ENCODE measurements at places on chromosomes 1 and 21.
A peak's percentile ranks its signal among the peaks of the same experiment; 100 is the strongest.

DNA sequence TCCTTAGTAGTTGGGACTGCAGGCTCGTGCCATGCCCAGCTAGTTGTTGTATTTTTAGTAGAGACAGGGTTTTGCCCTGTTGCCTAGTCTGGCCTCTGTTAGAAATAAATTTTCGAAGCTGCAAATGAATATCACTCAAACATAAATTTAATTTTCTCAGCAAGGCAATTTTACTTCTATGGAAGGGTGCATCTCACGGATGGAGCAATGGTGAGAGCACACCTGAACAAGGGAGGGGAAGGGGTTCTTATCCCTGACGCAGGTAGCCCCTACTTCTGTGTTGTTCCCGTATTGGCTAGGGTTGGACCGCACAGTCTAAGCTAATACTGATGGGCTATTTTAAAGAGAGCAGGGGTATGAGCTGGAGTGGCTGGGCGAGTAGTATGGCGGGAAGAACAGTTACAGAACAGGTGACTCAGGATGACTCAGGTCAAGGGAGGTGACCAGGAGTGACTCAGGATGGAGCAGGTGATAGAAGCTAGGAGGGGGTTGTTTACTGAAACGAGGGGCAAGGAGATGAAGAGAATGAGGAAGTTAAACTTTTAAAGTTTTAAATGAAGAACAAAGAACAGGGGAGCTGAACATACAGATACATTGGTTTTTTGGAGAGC lies 7.5 kb downstream of the MDM4 start:
- no peak for DNase-seq

DNA sequence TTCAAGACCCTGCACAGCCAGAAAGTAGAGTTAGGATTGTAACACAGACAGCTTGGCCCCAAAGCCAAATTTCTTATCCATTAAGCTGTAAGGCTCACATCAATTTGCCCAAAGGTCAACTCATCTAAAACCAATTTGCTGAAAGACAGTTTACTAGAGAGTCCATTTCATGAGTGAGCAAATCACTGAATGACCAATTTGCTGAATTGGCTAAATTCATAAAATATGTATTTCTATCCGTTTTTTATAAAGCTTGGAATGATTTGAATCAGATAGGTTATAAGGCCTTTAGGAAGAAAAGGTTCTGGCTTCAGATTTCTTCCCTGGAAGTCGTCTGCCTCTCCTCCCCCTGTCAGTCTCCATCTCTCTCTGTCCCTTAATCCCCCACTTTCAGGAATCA lies 168.1 kb downstream of the FCRL5 start:
- no peak for DNase-seq

GRCh38 chr1:89607156-89607555 lies 25.8 kb upstream of the LRRC8C start:
- DNase-seq, result no peak

GRCh38 chr1:226572325-226572726 lies 23.8 kb downstream of the STUM start:
- DNase-seq, result no peak

GRCh38 chr1:203038217-203038741 lies 12.0 kb downstream of the PPFIA4 start:
- no peak for DNase-seq

DNA sequence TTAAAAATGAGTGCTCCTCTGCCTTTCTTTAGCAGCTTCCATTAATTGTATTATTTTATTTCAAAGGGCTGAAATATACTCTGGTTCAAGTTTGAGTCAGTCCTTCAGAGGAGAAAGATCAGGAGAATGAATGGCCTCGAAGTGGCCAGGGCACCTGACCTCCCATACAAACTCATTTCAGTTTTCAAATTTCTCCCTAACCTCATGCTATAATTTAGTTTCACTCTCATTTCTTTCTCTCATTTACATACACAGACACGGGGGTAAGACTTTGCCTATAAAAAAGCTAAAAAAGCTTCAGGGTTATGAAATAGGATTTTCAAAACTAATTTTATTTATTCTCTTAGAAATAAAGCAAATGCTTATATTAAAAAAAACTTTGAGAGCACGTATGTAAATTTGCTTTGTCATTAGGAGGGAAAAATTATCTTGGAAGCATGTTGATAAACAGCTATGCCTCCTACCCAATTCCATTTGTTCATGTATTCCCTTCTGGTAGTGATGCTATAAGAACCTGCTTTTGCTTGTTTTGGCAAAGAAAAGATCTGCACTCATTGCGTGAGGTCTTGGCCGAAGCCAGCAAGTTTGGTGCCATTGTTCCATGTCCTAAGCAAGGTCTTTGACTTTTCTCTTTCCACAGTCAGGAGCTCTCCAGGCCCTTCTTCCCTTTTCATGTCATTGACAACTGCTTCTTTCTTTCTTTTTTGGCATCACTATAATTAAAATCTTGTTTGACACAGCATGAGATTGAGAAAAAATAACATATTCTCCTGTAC lies 80.4 kb upstream of the LRRC53 start:
- DNase-seq, result no peak

GRCh38 chr1:223358826-223359225 lies 5.2 kb downstream of the SUSD4 start:
- DNase-seq, result no peak

DNA sequence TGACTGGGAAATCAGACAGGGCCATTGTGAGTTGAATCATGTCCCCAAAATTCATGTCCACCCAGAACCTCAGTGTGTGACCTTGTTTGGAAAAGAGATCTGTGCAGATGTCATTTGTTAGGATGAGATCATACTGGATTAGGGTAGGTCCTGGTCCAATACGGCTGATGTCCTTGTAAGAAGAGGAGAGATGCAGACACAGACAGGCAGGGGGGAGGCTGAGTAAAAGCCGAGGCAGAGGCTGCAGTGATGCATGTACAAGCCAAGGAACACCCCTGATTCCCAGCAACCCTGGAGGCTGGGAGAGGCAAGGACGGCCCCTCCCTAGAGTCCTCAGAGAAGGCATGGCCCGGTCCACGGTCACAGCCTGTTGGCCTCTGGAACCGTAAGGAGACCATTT lies 15.9 kb upstream of the NPPB start:
- no peak for DNase-seq

DNA sequence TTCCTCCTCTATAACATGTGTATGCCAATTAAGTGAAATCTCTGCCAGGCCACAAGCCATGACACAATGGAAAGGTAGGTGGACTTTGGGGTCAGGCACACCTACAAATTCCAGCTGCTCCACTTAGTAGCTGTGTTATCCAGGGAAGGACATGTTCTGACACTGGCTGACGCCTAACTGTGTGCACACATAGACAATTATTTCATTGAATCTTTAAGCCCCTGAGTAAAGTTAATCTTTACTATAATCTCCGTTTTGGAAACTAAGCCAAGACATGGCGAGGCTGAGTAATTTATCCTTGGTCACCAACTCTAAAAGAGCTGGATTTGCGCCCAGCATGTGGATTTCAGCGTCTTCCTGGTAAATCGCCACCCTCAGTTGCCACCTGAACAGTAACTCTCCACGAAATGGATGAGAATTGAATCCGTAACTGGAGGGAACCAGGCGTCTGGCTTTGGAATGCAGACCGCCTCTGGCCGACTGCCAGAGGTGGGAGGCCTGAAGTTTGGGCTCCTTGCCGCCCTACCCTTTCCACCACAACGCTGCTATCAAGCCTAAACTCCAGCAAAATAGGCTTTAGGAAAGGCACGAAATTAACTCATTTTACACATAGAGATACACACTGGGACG lies 888 bp upstream of the SNRPE start:
- DNase-seq, result no peak

DNA sequence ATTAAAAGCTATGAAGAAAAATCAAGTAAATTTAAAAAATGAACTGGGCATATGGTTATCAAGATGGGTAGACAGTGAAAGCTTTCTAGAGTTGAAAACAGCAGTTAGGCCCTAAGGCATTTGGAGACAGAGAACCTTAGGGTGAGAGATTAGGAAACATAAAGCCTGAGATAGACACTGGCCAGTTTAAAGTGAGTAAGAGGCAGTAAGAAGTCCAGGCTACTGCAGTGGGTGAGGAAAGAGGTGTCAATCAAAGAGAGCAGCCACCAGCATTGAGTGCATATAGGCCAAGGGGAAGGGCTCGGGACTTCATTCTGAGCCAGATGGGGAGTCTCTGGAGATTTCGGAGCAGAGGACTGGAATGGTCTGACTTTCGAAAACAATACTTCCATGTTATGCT lies 1360.5 kb upstream of the ADGRL4 start:
- no peak for DNase-seq

GRCh38 chr1:63739452-63739851 lies 34.4 kb upstream of the ROR1 start:
- DNase-seq, result no peak

- no peak for DNase-seq
These were observed 20.7 kb downstream of the LHX9 start for GRCh38 chr1:197937892-197938291.

DNA sequence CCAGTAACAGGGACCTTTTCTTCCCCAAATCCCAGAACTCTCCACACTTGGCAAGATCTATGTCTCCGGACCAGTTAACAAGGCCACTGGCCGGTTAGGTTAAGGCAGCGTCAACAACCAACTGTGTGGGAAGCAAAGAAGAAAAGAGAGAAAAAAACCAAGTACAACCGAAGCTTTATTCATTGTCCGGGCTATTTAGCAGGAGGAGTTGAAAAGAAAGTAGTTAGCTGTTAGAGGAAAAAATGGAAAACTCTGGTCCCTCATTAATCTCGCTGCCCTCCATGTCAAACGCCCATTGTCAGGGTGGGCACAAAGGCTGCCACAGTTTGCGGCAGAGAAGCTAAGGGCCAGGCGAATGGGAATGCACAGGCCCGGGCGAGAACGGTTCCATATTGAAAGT lies 49.3 kb upstream of the GRIK3 start:
- DNase-seq, result no peak

- no peak for DNase-seq
These were observed 7.9 kb upstream of the DISC1 start for GRCh38 chr1:231618609-231619256.

- DNase-seq, result peak; percentile 39
These were observed 57.0 kb upstream of the CACYBP start for GRCh38 chr1:174942547-174943255.

DNA sequence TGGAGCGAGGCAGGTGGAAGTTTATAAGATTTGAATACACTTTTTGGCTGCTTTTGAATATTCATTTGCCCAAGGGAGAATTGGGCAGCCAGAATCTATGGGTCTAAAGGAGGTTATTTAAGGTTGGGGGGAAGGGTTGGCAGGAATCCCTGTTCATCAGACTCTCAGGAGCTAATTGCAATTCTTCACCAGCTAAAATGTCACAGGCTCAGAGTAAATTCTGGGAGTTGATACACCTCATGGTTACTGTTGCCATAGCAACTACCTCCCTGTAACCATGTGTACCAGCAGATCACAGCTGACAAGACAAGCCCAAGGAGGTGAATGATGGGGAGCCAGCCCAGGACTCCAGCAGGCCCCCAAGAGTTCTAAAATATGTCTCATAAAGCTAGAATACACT lies 75.5 kb downstream of the CAMK2N1 start:
- no peak for DNase-seq

DNA sequence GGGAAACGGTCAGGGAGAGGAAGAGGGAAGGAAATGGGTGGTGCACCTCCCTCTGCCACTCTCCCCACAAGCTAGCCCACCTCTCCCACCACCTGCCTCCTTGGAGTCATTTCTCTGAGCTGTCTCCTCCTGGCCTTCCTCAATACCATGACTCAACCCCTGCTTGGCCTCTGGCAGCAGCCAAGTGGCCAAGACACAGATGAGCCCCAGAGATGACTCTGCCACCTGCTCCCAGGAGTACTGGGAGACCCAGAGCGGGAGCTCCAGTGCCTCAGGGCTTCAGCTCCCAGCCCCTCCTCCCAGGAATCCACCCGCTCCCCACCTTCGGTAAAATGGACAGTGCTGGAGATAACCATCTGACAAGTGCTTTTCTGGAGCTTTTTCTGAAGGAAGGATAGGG lies 2.6 kb downstream of the S100A16 start:
- DNase-seq, result no peak

GRCh38 chr1:237065903-237066302 lies 23.9 kb downstream of the RYR2 start:
- DNase-seq, result no peak

GRCh38 chr1:205211839-205212536 lies 486 bp upstream of the DSTYK start:
- DNase-seq, result no peak

- DNase-seq, result no peak
These were observed 3.8 kb downstream of the AGO1 start for GRCh38 chr1:35886577-35887431.

GRCh38 chr1:79040424-79041082 lies 34.0 kb upstream of the ADGRL4 start:
- no peak for DNase-seq

- DNase-seq, result no peak
These were observed 4.2 kb downstream of the CD48 start for GRCh38 chr1:160707236-160708064.

DNA sequence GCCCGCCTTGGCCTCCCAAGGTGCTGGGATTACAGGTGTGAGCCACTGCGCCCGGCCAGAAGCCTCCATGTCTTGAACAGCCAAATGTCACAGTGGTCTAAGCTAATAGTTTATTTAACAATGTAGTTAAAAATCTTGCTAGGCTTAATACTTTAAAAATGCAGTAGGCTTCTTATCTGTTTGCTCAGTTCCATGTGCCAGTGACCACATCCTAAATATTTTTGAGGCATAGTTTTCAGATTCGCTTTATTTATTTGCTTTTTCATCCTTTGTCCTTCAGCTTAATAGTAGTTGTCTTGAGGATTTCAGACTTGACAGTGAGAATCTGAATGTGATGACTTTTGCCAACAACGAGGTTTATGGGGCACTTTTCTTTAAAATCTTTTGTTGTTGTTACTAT lies 59.9 kb upstream of the PRRX1 start:
- no peak for DNase-seq

GRCh38 chr1:225476100-225476511 lies 48.3 kb upstream of the LBR start:
- DNase-seq, result no peak

DNA sequence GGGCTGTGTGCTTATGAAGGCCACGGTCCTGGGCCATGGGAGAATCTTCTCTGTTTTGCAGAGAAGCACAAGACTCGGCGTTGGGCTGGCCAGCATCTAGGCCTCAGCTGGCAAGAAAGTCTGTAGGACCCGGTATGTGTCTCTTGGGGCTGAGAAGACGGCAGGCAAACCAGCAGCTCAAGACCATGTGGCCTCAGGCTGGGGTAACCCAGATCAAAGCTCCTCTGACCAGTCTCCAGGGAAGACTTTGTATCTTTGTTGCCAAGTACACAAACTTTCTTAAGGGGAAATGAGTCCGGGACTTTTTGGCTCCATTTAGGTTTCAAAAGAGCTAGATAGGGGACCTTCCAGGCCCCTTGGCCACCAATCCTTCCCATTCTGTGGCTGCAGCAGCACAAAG lies 60.1 kb downstream of the PTP4A2 start:
- no peak for DNase-seq

DNA sequence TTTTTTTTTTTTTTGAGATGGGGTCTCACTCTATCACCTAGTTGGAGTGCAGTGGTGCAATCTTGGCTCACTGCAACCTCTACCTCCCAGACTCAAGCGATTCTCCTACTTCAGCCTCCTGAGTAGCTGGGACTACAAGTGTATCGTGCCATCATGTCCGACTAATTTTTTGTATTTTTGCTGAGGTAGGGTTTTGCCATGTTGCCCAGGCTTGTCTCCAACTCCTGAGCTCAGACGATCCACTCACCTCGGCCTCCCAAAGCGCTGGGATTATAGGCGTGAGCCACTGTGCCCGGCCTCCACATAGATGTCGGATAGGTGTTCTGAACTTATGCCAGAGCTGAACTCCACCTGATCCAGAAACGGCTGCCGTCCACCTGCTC lies 21.1 kb downstream of the PLEKHM2 start:
- DNase-seq, result no peak

- DNase-seq, result no peak
These were observed 90.0 kb downstream of the FNBP1L start for GRCh38 chr1:93537924-93538323.

GRCh38 chr1:22854688-22855565 lies 117.7 kb downstream of the LACTBL1 start:
- DNase-seq, result no peak

Data from Caco-2 (cell line).